ENCODE measurements at places on chromosomes 16 and 17.

DNA sequence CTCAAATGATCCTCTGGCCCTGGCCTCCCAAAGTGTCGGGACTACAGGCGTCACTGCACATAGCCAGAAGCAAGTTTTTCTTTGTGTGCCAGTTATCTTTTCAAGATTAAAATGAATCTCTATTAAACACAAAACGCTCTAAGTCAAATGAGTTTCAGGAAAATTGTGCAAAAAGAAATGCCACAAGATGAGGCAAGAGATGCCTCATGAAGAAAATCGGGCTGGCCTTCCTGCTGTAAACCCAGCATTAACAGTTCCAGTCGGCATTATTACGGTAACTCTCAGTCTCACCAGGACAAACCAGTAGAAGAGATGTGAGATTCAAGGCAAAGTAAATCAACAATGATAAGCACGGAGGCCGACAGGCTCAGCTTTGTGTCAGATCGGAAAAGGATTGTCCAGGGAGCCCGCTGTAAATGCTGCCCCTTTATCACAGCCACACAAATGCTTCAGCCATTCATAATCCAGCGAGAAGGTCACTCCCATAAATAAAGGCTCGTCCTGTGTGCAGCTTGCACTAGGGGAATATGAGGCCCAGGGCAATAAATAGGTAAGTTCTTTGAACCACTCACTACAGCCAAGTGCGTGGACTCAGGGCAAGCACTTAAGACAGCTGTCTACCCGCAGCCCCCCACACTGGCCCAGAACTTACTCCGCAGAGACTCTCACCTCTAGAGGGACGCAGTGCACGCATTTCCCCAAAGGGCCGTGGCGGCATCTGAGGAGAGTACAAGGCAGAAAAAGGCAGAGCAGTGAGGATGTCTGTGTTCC is 27.2 kb downstream of the NPLOC4 start:
- no peak for DNase-seq

DNA sequence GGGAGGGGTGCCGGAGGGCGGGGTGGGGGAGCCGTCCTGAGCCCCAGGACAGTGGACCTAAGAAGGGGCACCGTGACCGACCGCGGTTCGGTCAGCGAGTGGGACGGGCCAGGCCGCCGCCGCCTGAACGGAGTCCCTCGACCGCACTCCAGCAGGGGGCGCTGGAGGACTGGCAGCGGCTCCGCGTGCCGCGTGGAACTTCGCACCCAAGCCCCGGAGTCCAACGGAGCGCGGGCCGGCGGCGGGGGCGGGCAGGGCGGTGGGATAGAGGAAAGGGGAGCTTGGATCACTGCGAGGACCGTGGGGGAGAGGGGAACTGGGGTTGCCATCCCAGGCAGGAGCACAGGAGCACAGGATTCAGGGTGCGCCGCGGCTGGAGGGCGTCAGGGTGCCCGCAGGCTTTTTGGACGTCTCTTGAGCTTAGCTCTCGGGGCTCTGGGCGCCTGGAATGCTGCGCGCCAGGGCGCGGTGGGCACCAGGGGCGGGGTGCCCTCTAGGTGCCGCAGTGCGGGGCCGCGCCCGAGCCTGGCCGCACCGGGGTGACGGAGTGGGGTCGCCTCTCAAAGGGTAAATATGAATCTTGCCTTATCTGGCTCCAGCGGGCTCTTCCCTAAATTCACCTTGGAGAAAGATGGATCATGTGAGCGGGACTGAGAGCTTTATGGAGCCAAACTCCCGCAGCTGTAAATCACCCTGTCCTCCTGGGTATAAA is 379 bp upstream of the OTOP2 start:
- DNase-seq = peak; percentile 60

- DNase-seq = peak; percentile 32
These were observed 742 bp upstream of the FBXO31 start for GRCh38 chr16:87384162-87384874.

- no peak for DNase-seq
These were observed 319.0 kb downstream of the TMEM114 start for GRCh38 chr16:8271344-8271743.

DNA sequence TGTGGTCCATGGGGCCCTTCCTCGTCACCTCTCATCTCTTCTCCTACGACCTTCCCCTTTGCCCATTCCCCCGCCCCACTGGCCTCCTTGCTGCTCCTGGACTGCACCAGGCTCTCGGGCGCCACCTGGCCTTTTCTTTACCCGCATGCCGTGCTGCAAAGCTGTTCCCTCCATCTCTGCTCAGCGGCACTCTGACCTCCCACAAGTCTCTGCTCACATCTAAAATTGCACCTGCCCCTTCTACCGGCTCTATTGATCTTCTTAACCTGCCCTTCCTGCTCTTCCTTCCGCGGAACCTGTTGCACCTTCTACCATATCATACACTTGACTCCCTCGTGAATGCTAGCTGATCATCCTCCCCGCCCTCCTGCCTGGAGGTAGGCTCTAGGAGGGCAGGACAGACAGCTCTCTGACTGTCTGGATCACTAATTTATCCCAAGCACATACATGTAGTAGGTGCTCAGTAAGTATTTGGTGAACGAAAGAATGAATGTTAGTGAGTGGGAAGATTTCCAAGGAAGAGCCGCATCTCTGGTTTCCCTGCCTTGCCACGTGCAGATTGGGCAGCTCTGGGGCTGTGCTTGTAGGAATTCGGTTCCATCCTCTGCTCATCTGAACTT is 17.3 kb downstream of the DNAH17 start:
- no peak for DNase-seq

DNA sequence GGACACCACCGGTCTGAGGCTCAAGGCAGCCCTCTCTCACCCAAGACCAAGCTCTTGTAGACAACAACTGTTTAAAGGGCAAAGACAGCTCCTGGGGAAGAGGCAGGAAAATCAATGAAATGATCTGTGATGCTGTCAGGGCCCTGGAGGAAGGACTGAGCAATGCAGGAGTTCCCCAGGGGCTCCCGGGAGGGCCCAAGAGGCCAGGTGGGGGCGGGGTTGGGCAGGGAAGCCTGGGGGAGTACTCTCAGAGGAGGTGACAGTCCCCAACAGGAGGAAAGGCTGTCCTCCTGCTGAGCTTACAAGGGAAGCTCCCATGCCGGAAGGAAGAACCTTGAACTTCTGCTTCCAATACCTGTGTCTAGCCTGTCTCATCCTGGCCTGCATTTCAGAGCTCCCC is 8.3 kb upstream of the NOS2 start:
- DNase-seq = no peak

DNA sequence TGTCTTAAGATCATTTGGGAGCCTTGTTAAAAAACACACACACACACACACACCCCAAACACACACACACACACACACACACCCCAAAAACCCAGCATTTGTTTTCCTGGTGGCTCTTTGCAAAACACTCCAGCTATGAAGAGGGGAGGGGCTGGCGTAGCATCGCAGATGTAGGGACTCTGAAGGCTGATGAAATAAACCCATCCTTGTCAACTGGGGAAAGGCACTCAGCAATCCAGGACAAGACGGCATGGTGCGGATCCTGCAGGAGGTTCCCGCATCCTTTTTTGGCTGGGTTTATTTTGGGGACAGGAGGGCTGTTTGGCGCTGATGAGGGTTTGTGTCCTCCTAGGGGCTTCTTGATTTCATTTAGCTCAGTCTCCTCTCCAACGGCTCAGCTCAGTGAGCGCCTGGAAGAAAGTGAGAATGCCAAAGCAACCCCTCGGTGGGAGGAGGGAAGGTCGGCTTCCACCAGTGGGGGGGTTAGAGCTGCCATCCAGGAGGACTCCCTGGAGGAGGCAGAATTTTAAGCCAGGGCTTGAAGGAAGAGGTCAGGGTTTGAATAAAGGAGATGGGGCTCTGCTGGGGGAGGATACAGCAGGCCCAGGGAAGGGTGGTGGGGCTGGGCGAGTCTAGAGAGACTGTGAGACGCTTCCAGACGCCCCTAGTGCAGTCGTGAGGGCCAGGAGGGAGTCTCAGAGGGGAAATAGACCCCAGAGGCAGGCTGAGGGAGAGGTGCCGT is 12.4 kb upstream of the GSE1 start:
- no peak for DNase-seq

DNA sequence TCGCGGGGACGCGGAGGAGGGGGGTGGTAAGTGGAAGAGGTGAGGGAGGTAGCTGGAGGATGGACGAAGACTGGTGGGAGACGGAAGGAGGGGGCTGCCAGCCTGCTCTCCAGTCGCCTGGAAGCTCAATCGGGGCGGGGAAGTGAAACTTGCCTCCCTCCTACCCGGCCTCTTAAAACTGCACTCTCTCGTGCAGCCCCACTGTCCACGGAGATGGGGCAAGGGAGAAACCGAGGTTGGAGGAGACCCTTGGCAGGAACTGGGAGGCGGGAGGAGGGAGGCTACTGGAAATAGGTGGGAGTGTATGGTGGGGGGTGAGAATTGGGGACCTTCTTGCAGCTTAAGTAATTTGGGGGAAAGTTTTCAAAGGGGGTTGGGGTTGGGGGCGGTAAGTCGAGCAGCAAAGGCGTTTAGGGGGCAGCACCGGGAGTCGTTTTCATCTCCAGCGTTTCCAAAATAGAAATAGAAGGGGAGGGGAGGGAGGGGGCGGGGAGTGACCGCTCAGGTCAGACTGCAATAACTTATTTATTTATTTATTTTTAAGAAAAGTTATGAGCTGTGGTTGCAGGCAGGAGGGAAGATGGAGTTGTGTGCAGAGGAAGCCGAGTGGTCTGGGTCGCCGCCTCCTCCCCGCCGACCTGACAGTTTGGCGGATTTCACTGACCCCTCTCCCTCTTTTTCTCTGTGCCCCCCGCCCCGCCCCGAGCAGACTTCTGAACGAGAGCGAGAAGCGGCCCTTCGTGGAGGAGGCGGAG is 1.4 kb downstream of the SOX9 start:
- DNase-seq = no peak

DNA sequence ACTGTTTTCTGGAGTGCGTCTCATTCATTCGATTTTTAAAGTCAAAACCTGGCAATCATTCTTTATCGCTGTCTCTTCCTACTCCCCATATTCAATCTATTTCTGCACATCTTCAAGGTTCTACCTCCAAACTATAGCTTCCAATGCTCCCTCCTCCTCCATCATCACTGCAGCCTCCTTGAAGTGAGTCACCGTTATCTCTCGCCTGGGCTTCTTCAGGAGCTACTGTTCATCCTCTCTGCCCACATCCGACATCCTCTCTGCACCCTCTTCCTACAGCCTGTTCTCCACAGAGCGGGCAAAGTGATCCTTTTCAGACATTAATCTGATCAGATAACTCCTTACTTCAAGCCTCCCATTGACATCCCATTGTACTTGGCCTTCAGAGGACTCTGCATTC is 144.2 kb upstream of the DNAH9 start:
- no peak for DNase-seq

DNA sequence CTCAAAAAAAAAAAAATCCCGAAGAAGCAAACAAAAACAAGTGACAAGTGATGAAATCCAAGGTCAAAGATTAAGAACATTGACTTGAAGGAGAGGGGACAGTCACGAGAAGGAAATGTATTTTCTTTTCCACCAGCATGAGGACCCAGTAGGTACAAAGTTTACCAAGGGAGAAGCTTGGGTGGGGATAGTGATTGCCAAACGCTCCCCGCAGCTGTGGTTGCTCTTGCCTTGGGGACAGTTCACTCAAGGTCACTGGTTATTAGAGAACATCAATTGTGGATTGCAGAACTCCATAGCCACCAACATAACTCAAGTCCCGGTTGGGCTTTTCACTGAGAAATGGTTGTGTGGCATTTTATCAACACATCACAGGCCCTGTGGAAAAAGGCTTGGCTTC is 27.0 kb downstream of the RSL1D1 start:
- DNase-seq = no peak

GRCh38 chr16:578870-579405 is 9.2 kb downstream of the PIGQ start:
- DNase-seq = peak; percentile 45

DNA sequence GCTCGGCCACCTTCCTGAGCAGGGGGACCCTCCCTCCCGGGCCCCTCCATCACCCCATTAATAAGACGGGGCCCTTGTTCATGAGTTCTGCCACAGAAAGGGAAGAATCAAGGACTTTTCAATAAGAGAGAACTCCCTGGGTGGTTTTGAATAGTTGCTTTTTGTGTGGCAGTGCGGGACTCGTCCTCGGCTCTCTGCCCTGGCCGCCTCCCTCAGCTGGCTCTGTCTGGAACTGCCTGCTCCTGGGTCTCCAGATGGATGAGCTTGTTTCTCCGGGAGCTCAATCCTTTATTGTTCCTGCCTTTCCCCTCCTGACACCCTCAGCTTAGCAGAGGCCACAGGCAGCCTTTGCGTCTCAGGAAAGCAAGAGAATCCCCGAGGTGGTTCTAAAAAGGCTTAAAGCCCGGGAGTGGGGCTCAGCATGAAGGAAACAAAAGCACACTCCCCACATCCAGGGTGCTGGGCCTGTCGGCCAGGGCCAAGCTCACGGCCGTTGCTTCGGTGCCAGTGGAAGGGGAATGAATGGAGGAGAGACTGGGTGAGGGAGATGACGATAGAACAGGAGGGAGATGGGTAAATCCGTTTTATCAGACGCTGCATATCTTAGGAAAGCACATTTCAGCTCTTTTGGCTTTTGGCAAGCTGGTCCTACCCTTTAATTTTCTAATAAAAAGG is 60.2 kb downstream of the RAI1 start:
- no peak for DNase-seq

DNA sequence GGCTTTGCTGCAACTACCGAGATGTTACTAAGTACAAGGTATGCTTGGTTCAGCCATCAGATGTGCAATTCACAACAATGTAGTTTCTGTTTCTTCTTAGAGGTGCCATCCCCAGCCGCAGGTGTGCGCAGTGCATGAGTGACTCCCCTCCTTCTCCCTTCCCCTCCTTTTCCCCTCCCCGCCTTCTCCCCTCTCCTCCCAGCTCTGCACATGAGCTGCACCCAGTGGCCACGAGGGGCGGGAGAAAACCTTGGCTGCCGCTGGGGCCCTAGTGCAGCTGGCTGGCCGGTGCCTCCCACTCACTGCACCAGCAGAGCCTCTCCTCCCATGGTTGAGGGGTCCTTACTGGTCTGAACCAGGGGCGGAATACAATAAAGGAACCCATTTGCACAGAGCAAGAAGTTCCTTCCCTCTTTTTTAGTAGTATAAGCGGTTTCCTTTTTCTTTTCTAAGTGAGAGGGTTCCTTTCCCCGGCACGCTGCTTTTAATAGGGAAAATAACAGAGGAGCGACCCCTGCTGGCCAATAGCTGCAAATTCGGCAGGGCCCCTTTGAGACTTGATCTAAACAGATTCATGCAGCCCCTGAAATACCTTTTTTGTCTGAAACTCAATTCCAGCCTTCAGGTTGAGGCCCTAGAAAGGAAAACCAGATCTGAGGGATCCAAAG is 7.8 kb upstream of the CCL15 start:
- no peak for DNase-seq

DNA sequence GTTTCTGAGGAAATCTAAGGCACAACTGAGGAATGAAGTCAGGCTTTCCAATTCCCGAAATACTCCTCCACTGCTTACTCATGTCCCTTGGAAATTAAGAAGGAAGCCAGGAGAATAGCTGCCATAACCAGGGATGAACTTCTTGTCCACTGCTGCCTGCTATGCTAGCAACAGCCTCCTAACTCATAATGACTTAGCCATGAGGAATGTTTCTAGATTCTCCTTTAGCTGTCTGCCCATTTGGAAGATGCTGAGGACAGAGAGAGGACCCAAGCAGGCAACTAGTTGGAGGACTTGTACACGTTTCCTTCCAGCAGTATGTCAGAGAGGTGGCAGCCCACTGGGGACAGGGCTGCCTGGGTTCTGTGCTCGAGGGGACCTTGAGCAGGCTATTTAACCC is 939 bp upstream of the CCL2 start:
- DNase-seq = no peak

Measured in stimulated activated CD8-positive, alpha-beta memory T cell treated with anti-CD3 and anti-CD28 coated beads, Interleukin-4, amount 100 ng/mL, for 24 hours (primary cell).